ENCODE measurements at places on chromosomes 3 and 15. TPM values are rescaled to one million over a fixed set of nuclear protein-coding genes. Genes with fewer than 3 reads are reported as not detected.

DNA sequence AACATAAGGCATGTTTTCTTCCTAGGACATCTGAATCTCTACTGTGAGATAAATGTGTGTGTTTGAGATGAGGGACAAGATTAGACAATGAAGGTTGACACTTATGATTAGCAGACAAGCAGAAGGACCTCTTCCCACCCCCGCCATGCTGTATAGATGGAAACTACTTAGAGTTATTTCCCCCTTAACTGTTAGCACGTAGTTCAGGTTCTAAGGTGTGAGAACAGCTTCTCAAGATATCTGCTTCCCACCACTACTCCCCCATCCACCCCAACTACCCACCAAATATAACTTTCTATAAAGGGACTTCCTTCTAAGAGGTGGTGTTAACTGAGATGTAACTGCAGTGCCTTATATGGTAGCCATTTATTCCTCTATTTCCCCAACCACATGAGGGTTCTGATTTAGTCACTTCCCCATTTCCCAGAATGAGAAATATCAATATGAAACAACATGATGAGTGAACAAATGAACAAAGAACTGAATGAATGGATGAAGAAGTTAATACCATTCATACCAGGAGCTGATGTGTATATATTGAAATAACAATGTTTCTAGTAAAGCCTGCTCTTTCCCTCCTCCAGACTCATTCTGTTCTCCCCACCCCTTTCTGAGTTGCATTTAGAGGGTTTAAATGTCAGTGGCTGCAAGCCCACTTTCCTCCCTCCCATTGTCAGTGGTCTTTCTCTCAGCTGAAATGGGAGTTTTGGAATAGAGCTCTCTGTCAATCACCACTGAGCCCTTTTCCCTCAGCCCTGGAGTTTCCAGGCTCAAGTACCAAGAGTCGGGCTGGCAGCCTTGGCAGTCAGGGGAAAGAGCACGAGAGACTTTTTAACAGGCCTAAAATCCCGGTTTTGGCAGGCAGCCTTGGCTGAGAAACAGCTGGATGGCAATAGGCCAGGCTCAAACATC is 7.7 kb upstream of the RFTN1 start:
- H3K36me3 ChIP-seq = no peaks in the 10 kb centered on the region
- no peak overlapping the region for H3K4me3 ChIP-seq
- H3K4me1 ChIP-seq = no peaks in the 10 kb centered on the region
- H3K27me3 ChIP-seq = no peaks in the 10 kb centered on the region

- no peak overlapping the region for H3K4me3 ChIP-seq
- H3K27me3 ChIP-seq = no peaks in the 10 kb centered on the region
- H3K36me3 ChIP-seq = no peaks in the 10 kb centered on the region
- H3K4me1 ChIP-seq = no peaks in the 10 kb centered on the region
- H3K27ac ChIP-seq = no peak overlapping the region
These were observed 145.2 kb downstream of the SSR3 start for GRCh38 chr3:156409694-156410093.

GRCh38 chr3:169382309-169382708 is 281.2 kb downstream of the MECOM start:
- no peak for DNase-seq
- H3K27me3 ChIP-seq = no peaks in the 10 kb centered on the region
- no peak overlapping the region for H3K27ac ChIP-seq
- H3K4me3 ChIP-seq = no peak overlapping the region

- DNase-seq = no peak
- no peak overlapping the region for H3K27ac ChIP-seq
- H3K27me3 ChIP-seq = no peaks in the 10 kb centered on the region
- peaks cover 5% of the 10 kb centered on the region for H3K4me1 ChIP-seq
- H3K36me3 ChIP-seq = no peaks in the 10 kb centered on the region
- H3K4me3 ChIP-seq = no peak overlapping the region
These were observed 324.6 kb upstream of the IL12A start for GRCh38 chr3:159664006-159664405.

- no peaks in the 10 kb centered on the region for H3K36me3 ChIP-seq
- peaks cover 34% of the 10 kb centered on the region for H3K4me1 ChIP-seq
These were observed 403.2 kb downstream of the ZBTB20 start for GRCh38 chr3:114743746-114744485.

DNA sequence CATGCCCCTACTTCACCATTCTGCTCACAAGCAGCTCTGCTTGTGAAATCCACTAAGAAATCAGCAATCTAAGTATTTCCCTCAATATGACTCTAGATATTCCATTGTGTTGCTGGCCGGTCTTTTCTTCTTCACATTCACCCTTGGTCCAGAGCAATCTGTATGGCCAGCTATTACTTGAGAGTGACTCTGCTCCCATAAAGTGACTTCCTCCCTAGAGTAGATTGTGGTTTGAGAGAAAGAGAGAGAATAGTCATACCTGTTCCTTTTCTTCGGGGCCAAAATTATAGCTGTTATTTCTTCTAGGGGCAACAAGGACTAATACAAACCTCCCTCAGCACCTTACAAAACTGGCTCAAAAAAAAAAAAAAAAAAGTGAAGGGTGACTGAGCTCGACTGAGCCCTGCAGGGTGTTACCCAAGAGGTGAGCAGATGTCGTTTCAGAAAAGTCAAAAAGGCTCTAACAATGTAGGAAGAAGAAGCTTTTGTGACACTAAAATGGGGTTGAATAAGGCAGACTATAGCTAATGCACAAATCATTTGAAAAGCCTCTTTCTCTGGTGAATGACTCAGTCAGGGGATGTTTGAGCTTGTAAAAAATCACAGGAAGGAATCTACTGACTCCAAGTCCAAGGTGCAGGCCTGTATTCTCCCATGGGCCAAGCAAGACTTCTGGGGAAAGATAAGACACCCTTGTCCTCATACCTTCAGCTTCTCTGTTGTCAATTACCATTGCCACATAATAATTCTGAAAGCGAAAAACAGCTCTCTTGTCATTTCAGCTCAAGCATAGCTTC is 161.0 kb upstream of the SLC24A5 start:
- H3K4me1 ChIP-seq = no peaks in the 10 kb centered on the region
- DNase-seq = no peak
- no peak overlapping the region for H3K27ac ChIP-seq
- H3K4me3 ChIP-seq = no peak overlapping the region
- H3K27me3 ChIP-seq = no peaks in the 10 kb centered on the region

DNA sequence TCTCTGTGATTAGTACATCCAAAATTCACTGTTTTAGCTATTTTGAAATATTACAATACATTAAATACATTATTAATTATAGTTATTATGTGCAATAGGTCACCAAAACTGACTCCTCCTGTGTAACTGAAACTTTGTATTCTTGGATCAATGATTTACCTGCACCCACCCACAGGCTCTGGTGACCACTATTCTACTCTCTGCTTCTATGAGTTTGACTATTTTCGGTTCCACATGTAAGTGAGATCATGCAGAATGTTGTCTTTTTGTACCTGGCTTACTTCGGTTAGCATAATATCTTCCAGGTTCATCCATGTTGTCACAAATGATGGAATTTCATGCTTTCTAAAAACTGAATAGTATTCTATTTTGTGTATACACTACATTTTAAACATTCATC is 43.8 kb downstream of the SLC2A2 start:
- no peak overlapping the region for H3K4me3 ChIP-seq
- H3K4me1 ChIP-seq = no peaks in the 10 kb centered on the region
- H3K27ac ChIP-seq = no peak overlapping the region
- H3K36me3 ChIP-seq = no peaks in the 10 kb centered on the region
- DNase-seq = no peak
- H3K27me3 ChIP-seq = no peaks in the 10 kb centered on the region

- no peak for DNase-seq
- no peaks in the 10 kb centered on the region for H3K27me3 ChIP-seq
- no peak overlapping the region for H3K4me3 ChIP-seq
- H3K27ac ChIP-seq = peak overlapping the region; percentile 91
- H3K36me3 ChIP-seq = no peaks in the 10 kb centered on the region
- H3K4me1 ChIP-seq = peaks cover 21% of the 10 kb centered on the region
These were observed 7.9 kb upstream of the LEKR1 start for GRCh38 chr3:156818273-156818651.

DNA sequence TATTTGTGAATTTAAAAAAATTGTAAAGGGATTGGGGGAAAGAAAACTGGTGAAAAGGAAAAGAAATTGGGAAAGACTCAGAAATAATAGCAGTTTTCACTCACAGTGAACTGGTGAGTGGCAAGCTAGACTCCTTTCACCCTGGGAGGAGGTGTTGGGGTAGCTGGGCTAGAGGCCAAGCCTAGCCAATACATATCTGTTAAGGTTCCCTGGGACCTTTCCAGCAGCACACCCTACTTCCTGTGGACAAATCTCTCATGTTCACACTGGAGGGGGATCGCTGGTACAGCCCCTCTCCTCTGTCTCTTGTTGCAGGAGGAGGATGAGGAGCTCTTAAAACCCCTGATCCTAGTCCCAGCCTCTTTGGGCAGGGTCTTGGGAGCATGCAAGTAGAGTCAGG is 3.7 kb upstream of the RPP25 start:
- no peaks in the 10 kb centered on the region for H3K36me3 ChIP-seq
- H3K27ac ChIP-seq = no peak overlapping the region
- no peak for DNase-seq
- peaks cover 53% of the 10 kb centered on the region for H3K4me1 ChIP-seq

DNA sequence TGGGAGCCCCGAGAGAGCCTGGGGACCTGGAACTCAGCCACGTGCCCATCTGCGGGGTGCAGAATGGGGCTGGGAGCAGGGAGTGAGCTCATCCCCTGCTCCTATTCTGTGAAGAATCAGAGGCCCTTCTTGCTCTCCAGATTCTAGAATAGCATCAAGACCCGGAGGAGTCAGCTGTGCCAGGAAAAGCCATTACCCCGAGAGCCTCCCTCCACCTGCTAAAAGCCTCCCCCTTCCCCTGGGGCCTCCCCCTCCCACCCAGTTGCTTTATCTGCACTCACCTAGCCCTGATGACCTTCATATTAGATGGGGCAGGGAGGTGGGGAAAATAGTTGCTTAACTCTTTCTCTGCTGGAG is 23.1 kb downstream of the CCDC33 start:
- DNase-seq = no peak
- H3K36me3 ChIP-seq = no peaks in the 10 kb centered on the region
- H3K27me3 ChIP-seq = peaks cover 16% of the 10 kb centered on the region
- no peak overlapping the region for H3K4me3 ChIP-seq
- H3K27ac ChIP-seq = no peak overlapping the region
- H3K4me1 ChIP-seq = no peaks in the 10 kb centered on the region

DNA sequence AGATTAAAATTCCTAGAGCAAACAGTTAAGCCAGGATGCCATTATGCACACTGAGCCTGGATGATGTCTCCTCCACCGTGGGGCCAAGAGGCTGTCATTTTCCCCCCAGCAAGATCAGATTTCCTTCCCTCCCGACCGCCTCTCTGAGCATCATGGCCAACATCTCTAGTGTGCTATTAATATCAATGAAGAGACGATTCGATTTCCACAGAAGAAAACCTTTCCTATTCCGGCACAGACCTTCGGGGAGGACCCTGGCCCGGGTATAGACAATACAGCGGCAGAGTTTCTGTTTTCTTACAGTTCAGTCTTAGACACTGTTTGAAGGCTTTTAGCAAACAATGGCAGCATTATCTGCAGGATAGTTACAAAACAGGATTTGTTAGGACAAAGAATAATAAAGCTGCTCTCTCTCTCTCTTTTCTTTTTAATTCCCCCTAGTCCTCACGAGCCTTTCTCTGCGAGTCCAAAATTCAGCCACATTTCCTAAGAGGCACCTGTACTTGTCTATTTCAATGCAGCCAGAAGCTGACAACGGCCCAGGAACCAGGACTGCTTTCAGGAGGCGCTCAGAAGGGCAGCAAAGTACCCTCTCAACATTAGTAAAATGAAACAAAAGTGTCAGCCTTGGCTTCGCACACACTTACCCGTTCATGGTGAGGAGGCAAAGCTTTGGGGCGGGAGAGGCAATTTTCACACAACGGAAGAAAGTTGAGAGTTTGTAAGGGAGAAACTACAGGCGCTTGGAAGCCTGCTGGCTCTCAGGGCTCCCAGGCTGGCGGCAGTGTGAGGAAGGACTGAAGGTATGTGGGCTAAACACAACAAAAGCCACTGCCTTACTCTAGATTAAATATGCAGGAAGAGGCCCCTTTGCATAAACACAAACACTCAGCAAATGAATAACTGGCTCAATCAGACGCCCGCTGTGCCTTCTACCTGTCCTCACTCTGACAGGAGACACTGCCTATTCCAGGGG is 278.0 kb downstream of the FOXP1 start:
- peak; percentile 19 for DNase-seq
- peak overlapping the region; percentile 37 for H3K4me3 ChIP-seq
- peaks cover 10% of the 10 kb centered on the region for H3K4me1 ChIP-seq
- H3K27me3 ChIP-seq = no peaks in the 10 kb centered on the region
- no peaks in the 10 kb centered on the region for H3K36me3 ChIP-seq

The UBR1 gene
- 108 TPM for total RNA-seq

Data from transverse colon (tissue), 4 donors.